ENCODE measurements at places on chromosomes 2 and 18.

DNA sequence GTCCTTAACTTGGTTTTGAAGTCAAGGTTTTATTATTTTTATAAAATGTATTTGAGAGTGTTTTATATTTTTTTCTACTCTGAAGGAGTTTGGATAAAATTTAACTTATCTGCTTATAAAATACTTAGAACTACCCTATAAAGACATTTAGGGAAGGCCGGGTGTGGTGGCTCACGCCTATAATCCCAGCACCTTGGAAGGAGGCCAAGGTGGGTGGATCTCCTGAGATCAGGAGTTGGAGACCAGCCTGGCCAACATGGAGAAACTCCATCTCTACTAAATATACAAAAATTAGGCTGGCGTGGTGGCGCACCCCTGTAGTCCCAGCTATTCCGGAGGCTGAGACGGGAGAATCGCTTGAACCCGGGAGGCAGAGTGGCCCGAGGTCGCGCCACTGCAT is 486.4 kb downstream of the DSC3 start:
- no peak for DNase-seq

- no peak for DNase-seq
These were observed 26.7 kb downstream of the PTPN2 start for GRCh38 chr18:12857215-12857905.

DNA sequence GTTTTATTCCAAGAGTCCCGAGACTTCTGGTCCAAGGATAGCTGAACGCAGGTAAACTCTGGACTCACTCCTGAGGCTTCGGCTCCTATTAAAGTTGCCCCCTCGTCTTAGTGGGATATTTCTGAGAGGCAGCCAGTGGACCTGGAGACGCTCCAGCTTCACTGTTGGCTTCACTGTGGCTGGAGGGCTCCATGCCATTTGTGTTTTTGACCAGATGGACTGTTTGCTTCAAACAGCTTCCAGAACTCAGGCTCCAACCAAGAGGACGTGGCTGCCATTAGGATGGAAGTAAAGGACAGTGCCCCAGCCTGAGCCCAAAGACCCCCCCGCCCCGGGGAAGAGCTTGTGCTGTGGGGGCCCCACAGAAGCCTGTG is 94.4 kb upstream of the LDAH start:
- DNase-seq, result no peak

DNA sequence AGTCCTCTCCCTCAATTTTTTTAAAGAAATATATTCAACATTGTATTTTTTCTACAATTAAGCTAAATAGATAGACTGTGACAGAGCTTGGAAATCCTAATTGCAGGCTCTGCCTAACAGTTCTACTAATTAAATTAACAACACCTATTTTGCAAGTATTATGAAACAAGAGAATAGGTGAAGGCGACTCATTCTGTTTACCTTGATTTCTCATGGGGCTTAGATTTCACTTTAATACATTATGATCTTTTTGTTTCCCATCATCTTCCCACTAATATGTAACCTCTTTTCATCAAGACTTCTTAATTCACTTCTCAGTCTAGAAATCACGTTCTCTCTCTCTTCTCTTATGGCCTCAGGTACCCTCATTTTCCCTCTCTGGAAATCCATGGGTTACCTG is 42.7 kb upstream of the TANK start:
- no peak for DNase-seq

- no peak for DNase-seq
These were observed 439.1 kb downstream of the EIPR1 start for GRCh38 chr2:2938481-2938880.

DNA sequence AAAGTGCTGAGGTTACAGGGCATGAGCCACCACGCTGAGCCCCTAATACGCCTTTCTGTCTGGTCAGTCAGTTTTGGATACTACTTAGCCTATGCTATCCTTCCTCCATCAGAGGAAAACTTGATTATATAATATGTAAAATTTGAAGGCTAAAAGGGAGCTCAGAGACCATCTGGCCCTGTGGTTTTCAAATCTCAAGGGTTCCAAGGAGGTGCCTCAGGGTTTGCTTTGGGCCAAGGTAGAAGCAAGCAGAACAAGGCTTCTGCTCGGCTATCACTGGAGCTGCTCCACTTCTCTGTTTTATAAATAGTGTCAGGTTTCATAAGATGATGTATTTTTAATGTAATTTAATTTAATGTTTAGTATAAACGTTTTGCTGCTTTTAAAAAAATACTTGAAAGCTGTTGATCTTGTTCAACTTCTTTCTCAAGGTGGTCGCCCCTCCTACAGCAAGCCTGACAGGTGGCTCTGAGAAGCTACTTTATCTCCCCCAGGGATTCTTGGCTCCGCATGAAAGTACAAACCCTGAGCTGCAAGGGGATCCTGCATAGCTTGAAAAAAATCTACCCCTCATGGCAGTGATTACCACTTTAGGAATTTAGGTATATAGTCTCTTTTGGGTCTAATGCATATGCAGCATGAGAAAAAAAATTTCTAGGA is 290.3 kb downstream of the CNTNAP5 start:
- DNase-seq, result no peak

DNA sequence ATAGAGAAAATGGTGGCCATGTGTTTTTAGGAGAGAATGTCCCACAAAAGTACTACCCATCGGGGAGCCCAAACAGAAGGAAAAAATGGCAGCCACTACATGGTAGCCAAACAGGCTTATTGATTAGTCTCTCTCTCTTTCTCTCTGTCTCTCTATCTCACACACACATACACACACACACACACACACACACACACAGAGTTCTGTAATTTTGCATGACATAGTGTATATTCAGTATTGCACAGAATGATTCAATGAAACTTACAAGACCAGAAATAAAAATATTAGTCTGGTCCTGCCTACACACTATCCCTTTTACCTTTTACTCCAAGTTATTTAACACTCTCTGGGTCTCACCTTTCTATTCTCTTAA is 124.8 kb upstream of the SLC39A10 start:
- no peak for DNase-seq

DNA sequence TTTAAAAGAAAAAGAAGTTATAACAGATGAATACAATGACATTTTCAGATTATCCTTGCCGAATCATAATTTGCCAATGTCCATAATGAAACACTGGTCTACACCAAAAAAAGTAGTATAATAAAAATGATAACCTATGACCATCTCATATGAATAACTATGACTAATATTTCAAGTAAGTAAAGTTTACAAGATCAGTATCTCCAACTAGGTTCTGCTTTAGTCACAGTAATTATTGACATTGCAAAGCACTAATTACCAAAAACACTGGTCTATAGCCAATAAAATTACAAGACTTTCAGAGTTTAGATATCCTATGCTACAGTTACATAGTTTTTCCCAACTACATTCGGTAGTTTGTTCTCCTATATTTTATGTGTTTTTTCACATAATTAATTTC is 136.7 kb downstream of the MEMO1 start:
- DNase-seq, result no peak

DNA sequence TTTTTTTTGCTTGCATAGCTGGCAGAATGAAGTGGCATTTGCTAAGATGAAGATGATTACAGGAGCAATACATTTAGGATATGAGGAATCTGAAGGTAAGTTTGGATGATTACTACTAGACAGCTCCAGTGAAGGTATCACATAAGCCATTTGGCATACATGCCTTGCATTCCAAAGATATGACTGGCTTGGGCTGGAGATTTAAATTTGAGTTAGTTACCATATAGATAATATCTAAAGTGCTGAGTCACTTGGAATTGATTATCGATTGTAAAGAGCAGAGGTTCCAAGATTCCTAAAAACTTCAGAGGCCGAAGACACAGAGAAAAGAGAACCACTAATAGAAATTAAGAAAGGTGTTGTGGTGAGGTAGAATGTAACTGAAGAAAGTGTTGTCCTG is 1026.4 kb downstream of the DSC3 start:
- no peak for DNase-seq

GRCh38 chr2:26136451-26136850 is 36.4 kb upstream of the GAREM2 start:
- no peak for DNase-seq

DNA sequence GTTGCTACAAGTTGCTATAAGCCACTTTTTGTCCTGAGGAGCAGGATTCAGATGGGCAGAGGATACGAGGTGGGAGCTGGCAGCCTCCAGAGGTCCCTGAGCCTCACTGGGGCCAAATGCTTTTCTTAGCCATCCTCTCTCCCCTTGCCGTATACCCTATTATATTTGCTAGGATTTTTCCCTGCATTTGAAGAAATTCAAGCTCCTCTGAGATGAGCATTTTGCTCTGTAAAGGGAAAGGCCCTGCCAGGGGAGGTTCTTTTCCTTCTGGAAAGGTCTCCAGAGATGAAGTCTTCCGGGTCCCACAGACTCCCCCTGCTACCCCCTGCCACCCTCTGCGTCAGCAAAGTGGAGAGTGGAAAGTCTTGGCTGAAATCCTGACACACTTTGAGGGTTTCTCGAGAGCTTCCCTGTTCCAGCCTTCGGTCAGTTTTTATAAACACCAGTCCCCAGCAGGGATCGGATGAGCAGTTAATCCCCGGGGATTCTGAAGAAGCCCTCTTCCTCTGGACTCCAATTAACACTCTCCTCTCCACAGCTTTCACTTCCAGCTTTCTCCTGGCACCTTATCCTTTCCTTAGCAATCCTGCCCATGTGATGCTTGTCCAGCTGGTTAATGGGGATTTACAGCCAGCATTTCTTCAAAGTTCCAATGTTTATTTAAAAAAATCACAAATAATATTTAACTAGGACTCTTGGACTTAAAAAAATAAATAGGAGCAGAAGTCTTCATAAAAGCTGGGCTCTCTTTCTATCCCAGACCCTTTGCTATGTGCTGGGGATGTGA is 13.1 kb downstream of the CYRIA start:
- no peak for DNase-seq

- no peak for DNase-seq
These were observed 124.5 kb downstream of the PMAIP1 start for GRCh38 chr18:60024345-60024744.

DNA sequence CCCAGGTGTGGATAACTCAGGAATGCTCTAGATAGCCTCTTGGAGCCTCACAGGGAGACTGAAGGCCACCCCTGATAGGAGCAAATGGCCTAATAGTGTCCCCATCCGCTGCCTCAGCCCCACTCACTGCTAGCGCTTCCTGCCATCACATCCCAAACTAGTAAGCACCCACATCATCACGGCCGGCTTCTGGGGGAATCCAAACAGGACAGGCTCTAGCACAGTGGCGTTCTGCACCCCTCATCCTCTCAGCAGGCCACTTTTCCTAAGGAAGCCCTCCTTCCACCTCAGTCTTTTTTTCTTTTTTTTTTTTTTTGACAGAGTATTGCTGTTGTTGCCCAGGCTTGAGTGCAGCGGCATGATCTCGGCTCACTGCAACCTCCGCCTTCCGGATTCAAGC is 6.3 kb upstream of the AMER3 start:
- DNase-seq, result no peak

GRCh38 chr2:156366753-156367152 is 34.2 kb upstream of the NR4A2 start:
- no peak for DNase-seq

DNA sequence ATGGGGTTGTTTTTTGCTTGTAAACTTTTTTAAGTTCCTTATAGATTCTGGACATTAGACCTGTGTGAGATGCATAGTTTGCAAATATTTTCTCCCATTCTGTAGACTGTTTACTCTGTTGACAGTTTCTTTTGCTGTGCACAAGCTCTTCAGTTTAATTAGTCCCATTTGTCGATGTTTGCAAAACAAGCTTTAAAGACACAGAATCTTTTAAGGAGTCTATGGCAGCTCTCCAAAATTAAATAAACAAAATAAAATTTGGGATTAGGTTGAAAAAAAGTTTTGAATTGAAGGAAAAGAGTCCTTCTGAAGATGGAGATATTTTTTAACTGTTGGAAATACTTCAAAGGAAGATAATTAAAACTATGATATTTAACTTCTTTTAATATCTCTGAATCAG is 88.8 kb downstream of the MAP3K20 start:
- no peak for DNase-seq

DNA sequence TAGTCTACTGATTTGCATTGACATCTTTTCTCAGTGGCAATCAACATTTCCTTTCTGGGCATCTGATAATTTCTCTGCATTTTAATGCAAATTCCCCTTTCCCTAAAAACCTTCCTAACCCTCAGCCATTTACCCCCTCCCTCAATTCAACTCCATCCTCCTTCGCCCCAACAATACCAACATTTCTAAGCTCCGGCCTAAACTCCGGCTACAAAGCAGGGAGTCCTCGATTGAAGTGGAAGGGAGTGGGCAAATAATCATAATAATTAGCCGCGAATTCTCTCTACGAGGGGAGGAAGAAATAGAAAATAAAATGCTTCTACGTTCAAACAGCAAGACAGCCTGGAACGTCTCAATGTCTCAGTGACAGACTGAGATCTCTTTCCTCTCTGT is 4.6 kb downstream of the BCL11A start:
- DNase-seq, result no peak

DNA sequence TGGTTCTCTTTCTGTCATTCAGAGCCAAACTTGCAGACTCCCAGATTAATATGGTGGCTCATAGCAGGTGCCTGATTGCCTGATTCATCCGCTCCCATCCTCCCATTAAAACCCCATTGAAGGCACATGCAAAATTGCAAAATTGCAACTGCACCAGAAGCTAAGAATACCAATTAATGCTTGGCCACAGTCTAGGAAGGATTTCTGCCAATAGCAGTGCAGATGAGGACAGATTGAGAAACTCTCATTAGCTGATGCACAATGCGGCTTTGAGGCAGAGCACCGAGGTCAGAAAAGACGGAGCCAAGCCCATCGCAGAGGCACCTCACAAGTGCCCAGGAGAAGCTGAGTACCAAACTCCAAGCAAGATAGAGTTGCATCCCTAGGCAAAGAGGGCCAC is 172.8 kb downstream of the ARL4C start:
- DNase-seq, result no peak

DNA sequence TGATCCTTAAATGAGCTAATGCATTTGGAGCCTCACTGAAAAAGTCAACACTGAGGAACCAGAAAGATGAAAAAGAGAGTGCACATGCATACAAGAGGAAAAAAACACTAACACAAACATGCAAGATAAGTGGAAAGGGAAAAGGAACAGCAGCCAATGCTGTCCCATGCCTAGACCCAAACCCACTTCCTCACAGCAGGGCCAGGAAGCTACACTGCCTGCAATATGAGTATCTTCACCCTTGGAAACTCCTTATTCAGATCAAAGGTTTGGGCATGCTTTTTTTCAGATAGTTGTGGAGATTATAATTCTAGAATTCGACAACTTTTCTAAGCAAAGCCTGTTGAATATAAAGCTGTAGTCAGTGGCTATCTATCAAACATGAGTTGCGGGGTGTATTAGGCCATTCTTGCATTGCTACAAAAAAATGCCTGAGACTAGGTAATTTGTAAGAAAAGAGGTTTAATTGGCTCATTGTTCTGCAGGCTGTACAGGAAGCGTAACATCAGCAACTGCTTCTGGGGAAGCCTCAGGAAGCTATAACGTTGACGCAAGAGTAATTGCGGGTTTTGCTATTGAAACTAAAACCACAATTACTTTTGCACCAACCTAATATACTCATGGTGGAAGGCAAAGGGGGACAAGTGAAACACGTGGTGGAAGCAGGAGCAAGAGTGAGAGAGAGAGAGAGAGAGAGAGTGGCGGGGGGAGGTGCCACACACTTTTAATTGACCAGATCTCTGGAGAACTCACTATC is 138.2 kb downstream of the MBD2 start:
- DNase-seq, result no peak

- no peak for DNase-seq
These were observed 10.5 kb downstream of the ATG16L1 start for GRCh38 chr2:233261819-233262555.

GRCh38 chr18:69935319-69936190 is 12.1 kb downstream of the CD226 start:
- DNase-seq, result peak; percentile 79

- DNase-seq, result no peak
These were observed 2.9 kb upstream of the EPB41L3 start for GRCh38 chr18:5546660-5547059.
